GM04504 (cell line): ENCODE measurements at places on chromosomes 7 and 10.

GRCh38 chr10:52568309-52568708 is 204.3 kb downstream of the MBL2 start:
- no peak for DNase-seq

DNA sequence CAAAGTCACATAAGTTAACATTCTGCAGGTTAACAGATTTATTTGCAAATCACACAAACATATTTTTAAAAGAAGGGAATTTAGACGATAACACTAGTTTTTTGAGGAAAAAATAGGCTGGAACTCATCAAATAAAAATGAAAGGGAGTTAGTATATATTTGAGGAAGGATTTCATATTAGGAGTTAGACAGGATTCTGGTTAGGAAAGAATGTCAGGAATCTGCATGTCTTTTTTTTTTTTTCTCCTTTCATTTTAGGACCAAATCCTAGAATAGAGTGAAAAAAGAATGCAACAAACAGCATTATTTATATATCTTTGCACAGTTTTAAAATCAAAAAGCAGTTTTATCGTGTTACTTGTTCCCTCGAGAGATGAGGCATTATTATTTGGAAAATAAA is 8.9 kb upstream of the TRDMT1 start:
- DNase-seq: no peak

GRCh38 chr7:102040569-102040968 is 223.1 kb downstream of the CUX1 start:
- DNase-seq: no peak

GRCh38 chr7:99786726-99787335 is 2.8 kb upstream of the CYP3A4 start:
- no peak for DNase-seq

GRCh38 chr7:55274156-55274555 is 91.0 kb upstream of the LANCL2 start:
- no peak for DNase-seq

- DNase-seq: no peak
These were observed 331.4 kb downstream of the ELMO1 start for GRCh38 chr7:37117292-37117691.

GRCh38 chr10:98485959-98486358 is 39.2 kb upstream of the HPS1 start:
- DNase-seq: no peak

DNA sequence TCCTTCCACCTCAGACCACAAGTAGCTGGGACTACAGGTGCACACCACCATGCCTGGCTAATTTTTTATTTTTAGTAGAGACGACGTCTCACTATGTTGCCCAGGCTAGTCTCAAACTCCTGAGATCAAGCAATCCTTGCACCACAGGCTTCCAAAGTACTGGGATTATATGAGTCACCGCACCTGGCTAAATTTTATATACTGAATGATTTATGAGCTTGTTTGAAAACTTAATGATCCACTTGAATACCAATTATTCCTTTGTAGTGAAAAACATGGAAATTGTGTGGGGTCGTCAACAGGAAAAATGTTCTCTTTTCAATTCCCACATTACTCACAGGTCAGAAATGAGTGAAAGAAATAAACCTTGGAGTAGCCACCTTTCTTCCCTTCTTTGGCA is 31.3 kb downstream of the RAPGEF5 start:
- DNase-seq: no peak

- no peak for DNase-seq
These were observed 74.4 kb downstream of the NHLRC2 start for GRCh38 chr10:113928830-113929229.

GRCh38 chr7:107388604-107389003 is 81.3 kb upstream of the GPR22 start:
- DNase-seq: no peak

DNA sequence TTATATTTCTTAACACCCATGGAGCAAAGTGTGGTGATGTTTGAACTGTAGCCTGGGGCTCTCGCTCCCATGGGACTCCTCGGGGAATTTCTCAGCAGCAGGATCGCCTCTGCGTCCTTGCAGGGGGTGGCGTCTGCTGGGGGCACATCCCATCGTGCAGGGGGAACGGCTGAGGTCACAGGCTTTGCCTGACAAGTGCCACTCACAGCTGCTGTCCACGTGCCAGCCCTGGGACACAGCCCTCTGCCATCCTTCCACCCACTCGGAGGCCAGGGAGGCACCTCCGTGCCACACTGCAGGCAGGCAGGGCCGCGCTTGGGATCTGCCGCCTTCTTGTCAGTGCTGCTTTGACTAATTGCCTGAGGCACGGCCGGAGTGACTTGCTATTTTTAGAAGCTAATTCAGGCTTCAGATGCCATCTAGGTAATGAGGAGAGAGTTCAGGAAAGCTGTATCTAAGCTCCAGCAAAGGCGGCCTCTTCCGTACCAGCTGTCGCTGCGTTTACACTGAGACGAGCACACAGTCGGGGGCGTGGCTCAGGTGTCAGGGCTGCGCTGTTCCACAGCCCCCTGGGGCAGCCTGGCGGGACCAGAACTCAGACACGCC is 45.7 kb downstream of the PITRM1 start:
- DNase-seq: no peak
